ENCODE measurements at places on chromosomes 3 and 15. TPM values are rescaled to one million over a fixed set of nuclear protein-coding genes. Genes with fewer than 3 reads are reported as not detected.

The SIDT1 gene
- total RNA-seq = 59.9 TPM

The TPRG1 gene
- 5.5 TPM for total RNA-seq

The CLDN11 gene
- not detected for total RNA-seq

The GRK7 gene
- total RNA-seq = not detected

The IGF2BP2 gene
- 3.6 TPM for total RNA-seq

The GLDN gene
- not detected for total RNA-seq

The MAP2K5 gene
- 30.8 TPM for total RNA-seq

The PHLDB2 gene
- 5.9 TPM for total RNA-seq

The ZNF80 gene
- total RNA-seq = 1.7 TPM

The ANKRD34C gene
- not detected for total RNA-seq

The ERICH6 gene
- not detected for total RNA-seq

The ACOX2 gene
- not detected for total RNA-seq

The GPR149 gene
- total RNA-seq = not detected

The ARPIN gene
- total RNA-seq = not detected

The PLA2G4D gene
- not detected for total RNA-seq

The ARHGAP31 gene
- 13.6 TPM for total RNA-seq

The PLSCR2 gene
- total RNA-seq = not detected

The CCPG1 gene
- total RNA-seq = 28.7 TPM

The A4GNT gene
- total RNA-seq = not detected

The GHRL gene
- total RNA-seq = 1.1 TPM

The GATM gene
- total RNA-seq = 1.0 TPM

The RARB gene
- not detected for total RNA-seq

The CFAP20DC gene
- total RNA-seq = 0.32 TPM

The ZPLD1 gene
- not detected for total RNA-seq

The PARP15 gene
- total RNA-seq = 87.0 TPM

The ITIH3 gene
- total RNA-seq = not detected

The MFN1 gene
- 45.6 TPM for total RNA-seq

The TEX55 gene
- not detected for total RNA-seq

The PFKFB4 gene
- total RNA-seq = 1.8 TPM

The ECE2 gene
- total RNA-seq = not detected

The FGD5 gene
- total RNA-seq = 0.79 TPM

The ATP6V1A gene
- total RNA-seq = 19.3 TPM

The TMCO5A gene
- not detected for total RNA-seq

The OR5K3 gene
- not detected for total RNA-seq

The FAM43A gene
- total RNA-seq = 4.8 TPM

The CCDC191 gene
- 6.5 TPM for total RNA-seq

The GRM7 gene
- not detected for total RNA-seq

The TRIM42 gene
- not detected for total RNA-seq

The CADPS gene
- total RNA-seq = not detected

The DPPA2 gene
- total RNA-seq = not detected

The LOXL1 gene
- total RNA-seq = 7.3 TPM

The FAIM gene
- total RNA-seq = 1.7 TPM

The CILP gene
- total RNA-seq = 0.52 TPM

The IGF1R gene
- total RNA-seq = 14.2 TPM

The ZNF774 gene
- total RNA-seq = not detected

The SERPINI2 gene
- not detected for total RNA-seq
